Cerebellar cortex (tissue), 1 donor: ENCODE measurements at places on chromosomes 7 and 10.

DNA sequence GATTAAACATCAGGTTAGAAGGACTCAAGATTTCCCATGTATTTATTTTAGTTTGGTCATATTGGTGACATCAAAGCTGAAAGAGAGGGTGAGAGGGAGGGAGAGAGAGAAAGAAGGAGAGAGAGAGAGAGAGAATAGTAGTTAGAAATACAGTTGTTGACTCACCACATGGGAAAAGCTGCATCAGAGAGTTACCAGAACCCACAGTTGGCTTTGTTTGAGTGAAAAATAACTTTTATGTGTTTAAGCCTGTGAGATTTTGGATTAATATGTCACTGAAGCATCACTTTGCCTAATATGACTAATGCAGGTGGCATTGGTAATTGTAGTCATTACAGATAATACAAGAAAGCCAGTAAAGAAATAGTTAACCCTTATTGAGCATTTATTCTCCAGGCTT lies 303.9 kb downstream of the REEP3 start:
- no peak for DNase-seq

- no peak for DNase-seq
Measured at GRCh38 chr10:132420981-132421846, 24.2 kb downstream of the PWWP2B start.

DNA sequence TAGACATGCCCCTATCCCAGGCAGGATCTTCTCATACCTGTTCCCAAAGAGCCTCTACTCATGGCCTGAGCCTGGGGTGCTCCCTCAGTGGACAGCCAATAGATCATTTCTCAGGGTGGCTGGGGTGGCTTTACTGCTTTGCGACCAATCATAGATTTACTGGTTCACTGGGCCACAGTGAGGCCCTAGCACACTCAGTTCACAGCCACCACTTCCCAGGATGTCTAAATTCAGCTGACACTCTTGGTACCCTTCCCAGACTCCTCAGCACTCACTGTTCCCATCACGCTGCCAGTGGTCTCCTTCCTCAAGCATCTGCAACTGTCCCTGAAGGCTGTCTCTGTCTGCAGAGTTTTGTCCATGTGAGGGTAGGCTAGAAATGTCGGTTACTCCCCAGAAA lies 50.6 kb downstream of the ARHGAP22 start:
- no peak for DNase-seq

GRCh38 chr7:12731214-12731656 lies 43.8 kb downstream of the ARL4A start:
- no peak for DNase-seq

GRCh38 chr10:97327348-97328294 lies 6.9 kb downstream of the FRAT2 start:
- peak; percentile 56 for DNase-seq

GRCh38 chr10:86229376-86229775 lies 137.2 kb downstream of the GRID1 start:
- no peak for DNase-seq

DNA sequence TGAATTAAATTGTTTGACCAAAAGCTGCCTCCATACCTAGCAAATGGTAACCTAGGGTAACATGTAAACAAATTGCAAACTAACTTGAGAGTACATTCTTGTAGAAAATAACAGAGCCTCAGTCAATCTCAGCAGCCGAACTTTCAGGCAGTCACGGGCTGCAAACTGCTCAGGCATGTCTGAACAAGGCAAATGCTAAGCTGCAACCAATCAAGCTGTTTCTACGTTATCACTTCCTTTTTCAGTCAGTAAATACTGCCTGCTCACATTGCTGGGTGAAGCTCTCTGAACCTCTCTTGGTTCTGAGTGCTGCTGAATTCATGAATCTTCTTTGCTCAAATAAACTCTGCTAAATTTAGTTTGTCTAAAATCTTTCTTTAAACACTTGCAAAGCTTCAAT lies 1212.4 kb downstream of the SORCS1 start:
- DNase-seq, result no peak

GRCh38 chr10:69629897-69630650 lies at the start of gene FAM241B:
TSS of gene FAM241B (plus strand) at chr10:69630247. CDS start at chr10:69631744, 1,497 bp downstream.
- peak; percentile 64 for DNase-seq

- no peak for DNase-seq
Measured at GRCh38 chr10:17147884-17148489, 18.4 kb upstream of the CUBN start.

- no peak for DNase-seq
Measured at GRCh38 chr7:94999069-94999351, 91.6 kb downstream of the PPP1R9A start.

DNA sequence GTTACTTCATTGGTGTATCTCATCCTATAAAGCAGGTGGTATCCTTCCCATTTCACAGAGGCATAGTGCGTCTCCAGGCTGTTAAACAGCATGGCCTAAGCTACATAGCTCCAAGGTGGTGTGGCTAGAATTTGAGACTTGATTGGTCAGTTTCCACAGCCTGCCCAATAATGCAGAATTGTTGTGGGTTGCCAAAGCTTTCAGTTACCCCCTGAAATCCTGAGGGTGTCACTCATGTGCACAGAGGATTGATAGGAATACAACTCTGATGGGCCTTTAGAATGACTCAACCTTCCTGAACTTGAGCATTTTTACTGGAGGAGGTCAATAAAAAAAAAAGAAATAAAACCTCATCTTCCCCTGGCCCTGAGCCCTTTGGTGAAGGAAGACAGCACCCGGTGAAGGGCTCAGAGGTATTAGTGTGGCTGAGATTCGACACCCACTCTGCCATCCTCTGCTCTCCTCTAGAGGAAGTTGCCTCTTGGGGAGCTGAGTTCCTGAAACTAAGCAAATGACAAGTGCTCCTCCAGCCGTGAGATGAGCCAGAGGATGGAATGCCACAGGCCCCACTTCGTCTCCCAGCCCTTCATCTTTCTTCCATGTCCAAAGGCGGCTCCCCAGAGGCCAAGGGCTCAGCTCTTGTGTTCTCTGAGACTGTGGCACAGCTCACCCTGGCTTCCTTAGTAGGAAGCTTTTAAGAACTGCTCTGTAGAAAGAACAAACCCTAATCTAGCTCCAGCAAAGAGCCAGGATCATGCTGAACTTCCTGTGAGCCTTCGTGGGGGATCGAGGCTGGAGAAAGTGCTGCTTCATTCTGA lies 1.0 kb downstream of the ACSL5 start:
- DNase-seq, result no peak

GRCh38 chr7:71854546-71855397 lies 557.4 kb downstream of the CALN1 start:
- DNase-seq, result no peak

- DNase-seq, result no peak
Measured at GRCh38 chr10:2659660-2660209, 407.6 kb upstream of the PFKP start.

GRCh38 chr7:42790196-42790595 lies 121.7 kb downstream of the C7orf25 start:
- no peak for DNase-seq

DNA sequence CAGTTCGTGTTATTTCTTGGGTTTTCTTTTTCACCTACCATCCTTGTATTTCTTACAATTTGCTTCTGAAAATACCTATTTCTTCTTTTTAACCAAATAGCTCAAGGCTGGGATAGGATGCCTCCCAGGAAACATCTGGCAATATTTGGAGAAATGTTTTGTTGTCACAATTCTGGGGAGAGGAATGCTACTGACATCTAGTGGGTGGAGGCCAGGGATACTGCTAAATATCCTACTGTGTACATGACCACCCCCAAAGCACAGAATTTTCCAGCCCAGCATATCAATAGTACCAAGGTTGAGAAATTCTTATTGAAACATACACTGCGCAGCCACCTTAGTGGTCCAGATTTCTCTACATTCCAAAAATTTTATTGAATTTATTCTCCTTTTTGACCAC lies 55.5 kb downstream of the CNTNAP2 start:
- DNase-seq, result no peak

- no peak for DNase-seq
Measured at GRCh38 chr7:99383791-99384370, 9.4 kb downstream of the ARPC1B start.

GRCh38 chr10:77104459-77104980 lies 533.1 kb downstream of the KCNMA1 start:
- DNase-seq, result no peak

DNA sequence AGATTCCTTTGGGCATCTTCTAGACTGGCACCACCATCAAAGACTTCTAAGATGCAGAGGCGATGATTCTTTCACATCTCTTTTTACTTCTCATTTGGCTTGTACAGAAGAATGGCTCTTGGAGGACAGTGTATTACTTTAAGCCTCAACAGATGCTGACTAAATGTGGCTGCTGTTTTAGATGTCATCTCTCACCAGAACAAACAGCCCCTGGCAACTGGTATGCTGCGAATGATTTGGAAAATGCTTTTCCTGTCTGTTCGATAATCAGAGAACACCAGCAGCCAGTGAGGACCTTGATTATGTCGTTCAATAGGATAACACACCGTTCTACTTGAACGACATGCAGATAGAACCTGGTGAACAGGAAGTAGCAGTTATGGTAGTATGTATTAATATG lies 131.8 kb downstream of the RNF216 start:
- no peak for DNase-seq

DNA sequence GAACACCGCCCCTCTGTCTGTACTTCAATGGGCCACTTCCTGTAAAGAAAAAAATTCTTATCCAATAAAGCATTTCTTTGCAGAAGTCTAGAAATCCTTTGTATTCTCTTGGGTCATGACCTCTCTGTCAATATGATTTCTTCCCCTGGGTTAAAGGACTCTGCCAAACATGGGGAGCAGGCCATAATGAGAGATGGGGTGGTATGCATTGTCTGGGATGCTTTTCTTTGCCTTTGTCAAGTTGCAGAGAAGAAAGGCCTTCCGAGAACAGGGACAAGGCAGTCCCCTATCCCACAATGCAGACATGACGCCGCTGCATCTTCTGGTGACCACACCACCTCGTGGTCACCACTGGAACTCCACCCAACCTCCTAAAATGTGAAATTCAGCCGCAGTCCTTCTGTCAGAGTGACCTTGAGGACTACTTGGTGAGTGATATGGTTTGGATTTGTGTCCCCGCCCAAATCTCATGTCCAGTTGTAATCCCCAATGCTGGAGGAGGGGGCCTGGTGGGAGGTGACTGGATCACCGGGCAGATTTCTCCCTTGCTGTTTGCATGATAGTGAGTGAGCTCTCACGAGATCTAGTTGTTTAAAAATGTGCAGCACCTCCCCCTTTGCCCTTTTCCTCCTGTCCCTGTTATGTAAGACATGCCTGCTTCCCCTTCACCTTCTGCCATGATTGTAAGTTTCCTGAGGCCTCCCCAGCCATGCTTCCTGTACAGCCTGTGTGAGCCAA lies 15.2 kb upstream of the FRMPD2 start:
- peak; percentile 65 for DNase-seq

DNA sequence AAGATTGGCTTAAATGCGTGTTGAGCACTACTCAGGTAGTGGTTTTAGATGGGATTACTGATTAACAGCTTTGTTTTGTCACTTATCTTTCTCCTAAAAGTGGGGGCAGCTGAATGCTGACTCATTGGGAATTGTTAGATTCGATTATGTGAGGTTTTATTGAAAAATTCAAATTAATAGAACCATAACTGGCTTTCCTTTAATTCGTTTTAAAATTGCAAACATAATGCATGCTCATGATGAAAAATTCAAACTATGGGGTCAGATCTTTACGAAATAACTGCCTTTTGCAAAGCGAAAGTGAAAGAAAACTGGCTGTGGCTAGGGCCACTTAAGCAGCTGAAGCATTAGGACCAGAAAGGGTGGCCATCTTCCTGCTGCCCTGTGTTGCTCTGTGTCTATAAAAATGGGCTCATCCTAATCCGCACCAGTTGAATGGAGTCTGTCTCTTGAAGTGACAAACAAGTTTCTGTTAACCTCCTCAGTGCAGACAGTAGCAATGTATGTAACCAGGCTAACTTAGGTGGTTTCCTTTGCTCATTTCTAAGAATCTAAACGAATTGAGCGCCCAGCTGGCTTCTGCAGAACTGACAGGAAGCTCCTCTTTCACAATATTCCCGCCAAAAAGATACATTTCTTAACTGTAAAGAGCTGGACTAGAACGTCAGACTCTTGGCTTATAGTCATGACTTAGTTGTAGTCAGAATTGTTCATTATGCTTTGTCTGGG lies 27.8 kb downstream of the DENND10 start:
- no peak for DNase-seq

DNA sequence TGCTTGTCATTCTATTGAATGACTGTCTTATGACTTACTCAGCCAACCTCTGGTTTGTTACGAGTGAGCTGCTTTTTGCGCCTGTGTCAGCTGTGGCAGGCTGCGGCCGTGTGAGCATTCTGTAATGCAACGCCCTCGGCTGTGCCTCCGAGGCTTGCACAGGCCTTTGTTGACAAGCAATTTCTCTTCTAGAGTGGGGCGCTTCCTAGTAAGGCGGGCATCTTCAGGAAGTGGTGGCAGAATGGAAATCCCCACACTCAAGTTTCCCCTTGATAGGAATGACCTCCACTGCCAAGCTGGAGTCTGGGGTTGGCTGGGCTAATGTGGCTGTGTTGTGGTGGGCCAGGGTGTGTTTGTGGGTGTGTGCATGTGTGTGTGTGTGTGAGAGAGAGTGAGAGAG lies 20.2 kb upstream of the TMEM178B start:
- no peak for DNase-seq

DNA sequence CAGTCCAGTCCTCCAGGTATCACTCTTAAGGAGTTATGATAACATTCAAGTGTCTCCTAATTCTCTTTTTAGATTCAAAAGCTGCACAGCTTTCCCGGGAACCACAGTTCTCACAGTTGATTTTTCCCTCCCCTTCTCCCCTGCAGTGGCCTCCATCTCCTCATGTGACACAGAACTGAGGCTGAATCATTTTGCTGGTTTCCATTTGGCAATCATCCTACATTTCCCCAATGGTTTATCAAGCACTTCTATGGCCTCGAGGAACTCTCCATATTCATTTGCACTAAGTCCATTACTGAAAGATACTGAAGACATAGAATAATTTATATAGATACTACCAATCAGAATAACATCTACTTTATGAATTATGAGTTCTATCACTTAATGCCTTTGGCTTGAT lies 484.9 kb downstream of the GPAM start:
- DNase-seq, result no peak

DNA sequence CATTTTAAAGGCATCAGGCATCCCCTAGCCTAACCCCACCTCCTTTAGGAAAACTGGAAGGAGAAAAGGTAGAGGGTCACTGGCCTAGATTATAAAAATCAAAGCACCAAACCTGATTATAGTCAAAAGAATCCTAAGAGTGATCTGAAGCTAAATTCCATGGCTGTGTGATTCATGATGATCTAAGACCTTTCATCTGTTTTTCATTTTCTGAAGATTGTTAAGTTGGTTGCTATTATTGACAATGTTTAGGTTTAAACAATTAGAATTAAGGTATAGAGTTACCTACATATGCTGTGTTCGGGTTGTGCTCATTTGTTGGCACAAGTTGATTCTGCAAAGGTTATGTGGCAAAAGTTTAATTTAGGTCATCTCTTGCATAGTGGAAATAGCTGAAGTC lies 148.7 kb downstream of the BICC1 start:
- DNase-seq, result no peak

- no peak for DNase-seq
Measured at GRCh38 chr7:76377186-76377918, 18.6 kb upstream of the YWHAG start.

DNA sequence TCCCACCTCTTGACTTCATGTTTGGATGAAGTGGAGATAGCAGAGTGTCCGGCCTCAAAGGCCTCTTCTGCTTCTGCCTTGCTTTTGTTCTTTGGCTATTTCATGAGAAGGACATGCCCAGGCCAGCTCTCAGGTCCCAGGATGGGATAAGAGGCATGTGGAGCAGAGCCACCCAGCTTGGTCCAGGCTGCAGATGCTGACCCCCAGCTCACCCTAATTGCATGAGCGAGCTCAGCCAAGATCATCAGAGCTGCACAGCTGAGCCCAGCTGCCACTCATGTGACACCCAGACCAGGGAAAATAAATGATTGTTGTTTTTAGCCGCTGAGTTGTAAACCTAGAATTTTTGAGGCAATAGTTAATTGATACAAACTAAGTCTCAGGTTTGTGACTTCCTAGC lies 230.0 kb downstream of the PHF14 start:
- DNase-seq, result no peak
